ENCODE measurements at places on chromosomes 7 and 10. TPM values are rescaled to one million over a fixed set of nuclear protein-coding genes. Genes with fewer than 3 reads are reported as not detected.

- no peak for DNase-seq
Observed at GRCh38 chr10:45256246-45256645, 59.2 kb downstream of the OR13A1 start.

- DNase-seq, result no peak
Observed at GRCh38 chr7:143906151-143906550, 4.2 kb upstream of the TCAF1 start.

- peak; percentile 17 for DNase-seq
Observed at GRCh38 chr7:4878336-4879335, 4.9 kb downstream of the RADIL start.

GRCh38 chr7:92992483-92992882, 125.3 kb downstream of the SAMD9 start:
- DNase-seq, result no peak

GRCh38 chr7:78296644-78297371, 498.2 kb downstream of the PHTF2 start:
- no peak for DNase-seq

GRCh38 chr10:20006169-20006870, 190.1 kb downstream of the PLXDC2 start:
- DNase-seq, result no peak

DNA sequence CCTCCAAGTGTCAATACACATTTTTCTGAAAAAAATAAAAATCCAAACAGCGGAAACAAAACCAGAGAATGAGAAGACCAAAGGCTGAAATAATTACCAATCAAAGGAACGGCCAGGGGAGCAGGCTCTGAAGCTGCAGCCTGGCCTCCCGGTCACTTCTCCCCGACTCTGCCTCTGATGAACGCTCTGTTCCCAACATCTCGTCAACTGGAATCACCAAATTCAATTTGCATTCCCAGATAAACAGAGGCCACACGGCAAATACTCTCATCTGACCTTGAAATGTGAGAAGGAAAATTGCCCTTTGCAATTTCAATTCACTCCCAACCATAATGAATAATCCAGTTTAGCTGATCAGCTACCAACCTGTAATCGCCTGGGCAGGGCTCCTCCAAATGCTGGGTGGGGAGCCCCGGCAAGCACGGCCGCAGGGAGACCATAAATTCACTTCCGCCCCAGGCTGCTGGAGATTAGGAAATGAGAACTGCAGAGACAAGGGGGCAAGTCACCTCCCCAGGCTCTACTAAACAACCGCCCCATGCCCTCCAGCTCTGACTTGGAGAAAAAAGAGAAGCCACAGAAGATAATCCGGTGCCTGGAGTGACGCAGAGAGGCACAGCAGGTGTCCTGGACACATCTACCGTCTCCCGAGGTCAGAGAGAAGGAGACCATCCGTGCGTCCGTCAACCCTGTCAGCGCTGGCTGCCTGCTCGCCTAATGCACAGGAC, 153.2 kb downstream of the MAD1L1 start:
- DNase-seq, result no peak

DNA sequence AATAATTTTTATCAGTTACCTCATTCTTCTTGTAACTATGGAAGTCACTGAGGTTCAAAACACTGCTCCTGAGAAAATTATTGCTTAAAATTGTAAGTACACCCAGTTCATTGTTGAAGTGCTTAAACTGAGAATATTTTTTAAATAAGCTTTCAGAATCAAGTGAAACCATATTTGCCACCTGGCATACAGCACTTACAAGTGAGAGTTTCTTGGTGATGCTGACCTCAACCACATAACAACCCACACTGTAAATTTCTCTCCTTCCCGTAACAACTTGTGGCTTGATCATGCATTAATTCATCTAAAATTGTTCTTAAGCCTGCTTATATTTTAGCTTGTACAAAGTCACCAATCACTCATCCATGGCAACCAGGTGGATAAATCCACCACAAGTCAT, 34.0 kb downstream of the IMMP2L start:
- DNase-seq, result no peak

DNA sequence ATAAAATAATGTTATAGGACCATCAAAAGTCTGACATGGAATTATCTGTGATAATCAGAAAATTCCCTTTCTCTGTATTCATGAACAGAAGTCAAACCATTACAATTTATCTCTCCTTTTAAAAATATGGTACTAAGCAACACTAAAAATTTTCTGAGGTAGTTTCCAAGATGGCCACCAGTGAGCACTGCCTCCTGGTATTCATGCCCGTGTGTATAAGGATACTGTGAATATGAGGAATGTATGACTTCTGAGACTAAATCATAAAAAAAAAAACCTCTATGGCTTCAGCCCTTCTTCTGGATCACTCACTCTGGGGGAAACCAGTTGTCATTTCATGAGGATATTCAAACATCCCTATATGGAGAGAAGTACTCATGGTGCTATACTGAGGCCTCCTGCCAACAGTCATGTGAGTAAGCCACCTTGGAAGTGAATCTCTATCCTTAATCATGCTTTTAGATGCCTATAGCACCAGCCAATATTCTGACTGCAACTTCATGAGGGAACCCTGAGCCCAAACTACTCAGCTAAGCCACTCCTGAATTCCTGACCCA, 41.1 kb downstream of the SIRT1 start:
- DNase-seq, result peak; percentile 35

- no peak for DNase-seq
Observed at GRCh38 chr10:30868611-30869010, 163.1 kb downstream of the ZNF438 start.

DNA sequence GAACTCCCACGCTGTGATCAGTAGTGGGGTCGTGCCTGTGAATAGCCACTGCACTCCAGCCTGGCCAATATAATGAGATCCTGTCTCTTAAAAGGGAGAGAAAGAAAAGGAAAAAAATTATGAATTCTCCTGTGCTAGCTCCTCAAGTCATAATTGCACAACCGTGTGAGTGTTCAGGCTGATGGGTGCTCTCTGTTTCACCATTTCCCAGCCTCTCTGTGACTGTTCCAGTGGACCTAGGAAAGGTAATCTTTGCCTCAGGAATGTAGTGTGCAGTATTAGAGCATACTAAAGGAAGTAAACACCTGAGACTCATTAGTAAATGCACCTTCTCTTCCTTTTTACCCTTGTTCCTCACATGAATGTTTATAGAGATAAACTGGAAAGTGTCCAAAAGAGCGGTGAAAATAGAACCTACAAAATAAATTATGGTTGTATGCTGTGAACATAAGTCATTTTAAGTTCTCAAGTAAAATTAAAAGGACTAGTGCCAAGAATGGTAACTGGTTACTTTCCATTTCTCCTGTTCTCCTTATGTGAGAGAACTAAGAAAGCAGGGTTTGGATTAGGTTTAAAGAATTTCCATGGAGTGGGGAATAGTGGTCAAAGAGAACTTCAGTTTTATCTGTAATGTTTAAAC, 42.7 kb downstream of the INPP5F start:
- peak; percentile 72 for DNase-seq

- peak; percentile 73 for DNase-seq
Observed at GRCh38 chr7:13829914-13830900, 159.3 kb downstream of the ETV1 start.

DNA sequence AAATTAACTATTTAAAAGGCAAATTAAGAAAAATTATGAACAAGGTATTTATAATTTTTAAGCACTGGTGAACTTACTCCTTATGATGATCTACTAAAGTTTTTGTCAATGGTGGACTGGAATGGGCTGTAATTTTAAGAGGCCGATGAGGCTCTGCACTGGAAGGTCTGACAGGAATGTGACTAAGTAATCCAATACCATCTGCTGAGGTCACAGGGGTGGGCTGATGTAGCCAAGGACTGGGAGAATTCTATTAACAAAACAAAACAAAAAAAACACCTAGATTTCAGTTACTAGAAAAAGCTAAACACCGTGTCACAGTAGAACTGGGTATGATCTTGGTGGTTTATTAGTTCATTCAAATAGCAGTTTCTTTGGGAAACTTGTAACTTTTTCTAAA, 75.9 kb downstream of the NRBF2 start:
- no peak for DNase-seq

DNA sequence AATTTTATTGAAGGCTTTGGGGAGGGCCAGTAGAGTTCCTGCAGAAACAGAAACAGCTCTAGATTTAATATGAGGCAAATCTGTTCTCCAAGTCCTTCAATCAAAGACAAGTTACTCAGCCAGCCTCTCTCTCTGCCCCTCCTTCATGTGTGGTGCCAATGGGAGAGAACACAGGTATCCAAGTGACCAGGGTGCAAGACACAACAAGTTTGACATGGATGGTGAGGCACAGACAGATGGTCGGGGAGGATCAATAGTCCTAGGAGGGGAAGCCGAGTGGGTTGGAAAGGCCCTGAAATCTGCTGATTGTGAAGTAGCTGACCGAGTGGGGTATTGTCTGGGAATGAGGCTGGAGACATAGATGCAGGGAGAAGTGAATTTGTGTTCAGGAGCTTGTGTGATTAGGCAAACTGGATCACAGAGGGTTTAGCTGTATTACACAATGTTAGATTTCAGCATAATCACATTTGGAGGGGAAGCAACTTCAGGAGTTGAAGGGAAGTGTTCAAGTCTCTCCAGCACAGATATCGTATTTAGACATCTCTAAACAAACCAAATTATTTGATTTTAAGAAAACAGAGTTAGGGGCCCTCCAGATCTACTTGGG, 1.5 kb downstream of the GIMAP1 start:
- DNase-seq, result no peak

- DNase-seq, result no peak
Observed at GRCh38 chr7:132723506-132724081, 147.3 kb upstream of the PLXNA4 start.

GRCh38 chr7:47576866-47577306, 5.0 kb downstream of the TNS3 start:
- DNase-seq, result no peak

DNA sequence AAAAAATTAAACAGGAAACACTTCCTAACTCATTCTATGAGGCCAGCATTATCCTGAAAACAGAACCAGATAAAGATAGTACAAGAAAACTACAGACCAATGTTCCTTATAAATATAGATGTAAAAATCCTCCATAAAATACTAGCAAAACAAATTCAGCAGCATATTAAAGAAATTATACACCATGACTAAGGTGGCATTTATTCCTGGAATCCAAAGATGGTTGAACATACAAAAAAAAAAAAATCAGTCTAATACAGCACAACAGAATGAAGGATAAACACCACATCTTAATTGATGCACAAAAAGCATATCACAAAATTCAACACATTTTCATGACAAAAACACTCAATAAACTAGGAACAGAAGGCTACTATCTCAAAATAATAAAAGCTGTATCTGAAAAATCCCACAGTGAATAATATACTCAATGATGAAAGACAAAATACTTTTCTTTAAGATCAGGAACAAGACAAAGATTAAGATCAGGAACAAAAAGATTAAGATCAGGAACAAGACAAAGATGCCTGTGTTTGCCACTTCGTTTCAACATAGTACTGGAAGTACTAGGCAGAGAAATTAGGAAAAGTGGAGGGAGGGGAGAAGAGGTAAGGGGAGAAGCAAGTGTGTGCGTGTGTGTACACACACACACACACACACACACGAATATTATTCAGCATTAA, 95.6 kb downstream of the SNX13 start:
- peak; percentile 65 for DNase-seq

DNA sequence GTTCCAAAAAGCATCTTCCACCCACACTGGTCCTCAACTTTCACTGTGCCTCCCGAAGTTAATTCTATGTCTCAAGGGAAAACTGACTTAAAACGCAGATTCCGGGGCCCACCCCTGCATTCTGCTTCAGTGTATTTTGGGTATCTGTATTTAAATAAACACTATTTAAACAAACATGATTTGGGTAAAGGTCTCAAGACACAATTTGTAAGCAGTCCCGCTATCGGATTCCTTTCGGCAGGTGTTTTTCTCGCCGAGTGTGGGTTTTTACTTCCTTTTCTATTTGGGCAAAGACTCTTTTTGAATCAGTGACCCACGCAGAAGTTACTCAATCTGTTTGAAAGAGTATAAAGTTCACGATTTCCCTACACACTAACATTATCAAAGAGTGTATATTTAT, 1.2 kb downstream of the PDIA4 start:
- no peak for DNase-seq

GRCh38 chr10:112353046-112353445, 20.9 kb upstream of the ACSL5 start:
- no peak for DNase-seq

GRCh38 chr10:59047957-59048618, 128.4 kb upstream of the PHYHIPL start:
- no peak for DNase-seq

GRCh38 chr10:92153-92552, 43.1 kb upstream of the TUBB8 start:
- no peak for DNase-seq

- no peak for DNase-seq
Observed at GRCh38 chr10:84265418-84265817, 20.6 kb downstream of the RGR start.

DNA sequence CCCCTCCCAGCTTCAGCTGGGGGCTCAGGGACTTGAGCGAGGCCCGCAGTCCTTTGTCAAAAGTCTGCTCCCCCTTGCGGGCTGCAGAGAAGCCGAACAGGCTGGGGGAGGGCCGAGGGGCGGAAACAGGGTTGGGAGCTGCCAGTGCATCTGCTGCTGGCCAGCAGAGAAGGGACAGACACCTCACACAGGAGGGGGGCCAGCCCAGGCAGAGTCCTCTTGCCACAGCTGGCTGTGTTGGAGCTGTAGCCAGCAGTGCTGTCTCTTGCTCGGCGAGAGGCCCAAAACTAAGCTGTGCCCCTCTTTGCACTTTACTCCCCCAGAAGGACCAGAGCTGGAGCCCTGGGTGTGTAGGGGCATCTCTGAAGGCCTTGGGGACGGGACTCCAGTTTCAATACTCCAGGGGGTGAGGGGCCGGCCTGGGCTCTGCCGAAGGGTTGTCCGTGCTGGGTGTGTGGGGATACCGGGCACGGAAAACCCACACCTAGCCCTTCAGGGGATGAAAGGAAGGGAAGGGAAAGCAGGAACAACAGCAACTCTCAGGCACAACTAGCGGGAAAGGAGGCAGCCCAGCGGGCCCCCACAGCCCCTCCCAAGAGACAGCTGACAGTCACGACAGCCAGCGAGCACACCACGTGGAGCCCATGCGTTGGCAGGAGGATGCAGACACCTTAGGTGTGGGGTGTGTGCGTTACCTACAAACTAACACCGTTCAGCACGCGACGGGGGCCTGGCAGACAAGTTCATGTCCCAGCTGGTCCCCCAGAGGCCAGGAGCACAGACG, 17.8 kb downstream of the YKT6 start:
- DNase-seq, result no peak

DNA sequence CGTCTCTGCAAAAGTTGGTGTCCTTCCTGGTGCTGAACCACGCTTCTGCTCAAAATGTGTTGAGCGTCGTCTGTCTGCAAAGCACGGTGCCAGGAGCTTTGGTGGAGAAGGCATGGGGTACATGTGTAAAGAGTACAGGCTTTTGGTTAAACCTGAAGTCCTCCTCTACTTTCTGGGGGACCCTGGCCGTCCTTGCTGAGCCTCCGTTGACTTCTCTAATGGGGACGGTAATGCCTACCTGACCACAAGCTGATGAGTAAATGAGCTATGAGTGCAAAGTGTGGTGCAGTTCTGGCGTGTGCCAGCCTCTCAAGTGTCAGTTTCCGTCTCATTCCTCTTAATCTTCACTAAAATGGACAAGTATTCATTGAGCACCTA, 527 bp upstream of the HERPUD2 start:
- DNase-seq, result peak; percentile 27

WBP1L gene
- total RNA-seq, result 18.4 TPM

NPFFR1 gene
- not detected for total RNA-seq

CYP2C19 gene
- not detected for total RNA-seq

PNLIPRP3 gene
- total RNA-seq, result 150 TPM

CUTC gene
- 14.7 TPM for total RNA-seq

CUZD1 gene
- total RNA-seq, result 1.3 TPM

RHOBTB1 gene
- 6.5 TPM for total RNA-seq

CPVL gene
- not detected for total RNA-seq

ZNF425 gene
- total RNA-seq, result 4.4 TPM

GJC3 gene
- not detected for total RNA-seq

DENND2A gene
- 0.17 TPM for total RNA-seq

PIK3AP1 gene
- not detected for total RNA-seq

Measured in mammary epithelial cell (primary cell).